ENCODE measurements at places on chromosomes 12 and 14. TPM values are rescaled to one million over a fixed set of nuclear protein-coding genes. Genes with fewer than 3 reads are reported as not detected.

Gene RNASE3
- not detected for total RNA-seq

DNA sequence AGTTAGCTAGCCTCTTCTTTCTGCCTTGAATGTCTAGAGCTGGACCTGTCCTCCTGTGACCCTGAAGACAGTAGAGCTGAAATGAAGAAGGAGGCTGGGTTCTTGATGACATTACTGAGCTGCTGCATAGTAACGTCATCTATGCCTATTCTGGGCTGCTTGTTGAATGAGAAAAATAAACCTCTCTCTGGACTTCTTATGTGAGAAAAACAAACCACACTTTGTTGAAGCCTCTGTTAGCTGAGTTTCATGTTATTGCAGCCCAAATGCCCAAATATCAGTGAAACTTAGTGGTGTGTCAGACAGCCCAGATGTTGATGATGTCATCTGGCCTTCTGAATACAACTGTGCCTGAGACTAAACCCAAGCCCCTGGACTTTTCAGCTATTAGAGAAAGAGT, 67.0 kb upstream of the MAX start:
- no peak for DNase-seq

Gene OTOGL
- total RNA-seq, result 0.18 TPM

DNA sequence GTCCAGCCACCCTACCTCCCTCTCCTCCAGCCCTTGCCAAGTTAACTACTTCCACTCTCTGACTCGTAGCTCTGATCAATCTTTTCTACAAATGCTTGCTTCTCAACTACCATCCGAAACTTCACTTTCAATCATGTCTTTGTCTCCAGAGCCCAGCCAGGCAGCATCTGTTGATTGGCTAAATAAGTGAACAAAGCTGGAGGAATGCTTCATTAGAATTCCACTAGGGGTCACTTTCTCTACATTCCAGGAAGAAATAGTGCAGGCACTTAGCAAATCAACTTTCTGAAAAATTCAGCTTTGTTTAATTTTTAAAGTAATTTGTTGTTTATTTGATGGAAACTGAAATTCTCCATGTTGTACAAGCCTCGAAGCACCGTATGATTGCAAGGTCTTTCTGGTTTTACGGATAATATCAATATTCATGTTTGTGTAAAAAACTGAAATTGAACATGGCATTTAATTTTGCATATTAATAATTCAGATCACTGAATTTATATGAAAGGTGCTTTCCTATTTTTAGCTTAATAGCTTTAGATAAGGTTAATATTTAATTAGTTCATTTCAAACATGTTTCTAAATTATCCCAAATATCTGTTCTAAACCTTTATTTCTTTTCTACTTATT, 32.4 kb upstream of the HELB start:
- peak; percentile 29 for DNase-seq

DNA sequence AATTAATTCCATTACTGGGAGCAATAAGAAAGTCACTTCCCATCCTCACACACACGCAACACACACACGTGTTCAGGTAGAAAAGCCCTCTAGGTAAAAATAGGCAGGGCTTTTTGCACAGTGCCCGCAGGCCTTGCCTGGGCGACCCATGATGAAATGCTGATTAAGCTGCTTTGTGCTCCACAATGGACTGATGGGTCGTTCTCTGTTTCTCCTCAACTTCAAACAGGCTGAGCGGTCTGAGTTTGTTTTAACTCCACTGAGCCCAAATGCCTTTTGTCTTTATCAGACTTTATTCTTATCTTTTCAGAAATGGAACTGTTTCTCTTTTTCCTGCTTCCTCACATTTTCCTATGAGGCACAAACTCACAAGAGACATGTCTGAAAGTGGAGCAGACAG, 9.4 kb upstream of the DACT1 start:
- no peak for DNase-seq

DNA sequence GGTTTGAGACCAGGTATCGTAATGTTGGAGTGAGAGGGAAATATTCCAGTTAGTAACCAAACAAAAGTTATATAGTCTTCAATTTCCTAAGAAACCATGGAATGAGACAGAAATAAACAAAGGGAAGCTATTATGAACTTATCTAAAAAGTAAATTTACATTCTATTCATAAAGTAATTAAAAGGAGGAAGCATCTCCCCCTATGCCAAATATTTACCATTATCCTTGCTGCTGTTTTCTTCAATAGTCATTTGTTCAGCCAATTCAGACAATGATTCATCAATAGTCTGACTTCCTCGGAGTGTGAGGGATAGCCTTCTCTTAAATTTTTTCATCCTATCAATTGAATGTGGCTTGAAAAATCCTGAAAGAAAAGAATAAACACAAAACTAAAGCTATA, 65.7 kb downstream of the CDK17 start:
- DNase-seq, result no peak

Gene CLEC12A
- total RNA-seq, result not detected

Gene CELA1
- total RNA-seq, result not detected

DNA sequence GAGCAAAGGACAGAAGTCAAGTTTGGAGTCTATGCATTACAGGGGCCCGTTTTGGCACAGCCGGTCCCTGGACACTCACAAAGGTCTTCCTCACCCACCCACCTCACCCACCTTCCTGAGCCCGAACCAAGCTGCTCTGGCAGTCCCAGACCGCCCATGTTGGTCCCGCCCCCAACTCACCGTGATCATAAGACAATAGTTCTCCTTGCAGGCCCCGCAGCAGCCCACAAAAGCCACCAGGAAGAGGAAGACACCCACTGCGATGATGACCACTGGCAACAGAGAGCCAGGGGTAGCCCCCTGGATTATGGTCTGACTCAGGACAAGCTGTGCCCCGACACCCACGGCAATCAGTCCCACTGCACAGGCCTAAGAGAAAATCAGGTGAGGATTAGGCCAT, 1.8 kb downstream of the CD63 start:
- no peak for DNase-seq

- DNase-seq, result peak; percentile 31
Measured at GRCh38 chr12:91577586-91578539, 395.2 kb upstream of the DCN start.

GRCh38 chr12:75308279-75308678, 21.8 kb downstream of the CAPS2 start:
- DNase-seq, result no peak

Measured in HT-29 (cell line).